ENCODE measurements at places on chromosomes 7 and 10. TPM values are rescaled to one million over a fixed set of nuclear protein-coding genes. Genes with fewer than 3 reads are reported as not detected.

The NPS gene
- not detected for total RNA-seq

GRCh38 chr10:61793760-61794703, 107.5 kb upstream of the ARID5B start:
- no peak for DNase-seq

DNA sequence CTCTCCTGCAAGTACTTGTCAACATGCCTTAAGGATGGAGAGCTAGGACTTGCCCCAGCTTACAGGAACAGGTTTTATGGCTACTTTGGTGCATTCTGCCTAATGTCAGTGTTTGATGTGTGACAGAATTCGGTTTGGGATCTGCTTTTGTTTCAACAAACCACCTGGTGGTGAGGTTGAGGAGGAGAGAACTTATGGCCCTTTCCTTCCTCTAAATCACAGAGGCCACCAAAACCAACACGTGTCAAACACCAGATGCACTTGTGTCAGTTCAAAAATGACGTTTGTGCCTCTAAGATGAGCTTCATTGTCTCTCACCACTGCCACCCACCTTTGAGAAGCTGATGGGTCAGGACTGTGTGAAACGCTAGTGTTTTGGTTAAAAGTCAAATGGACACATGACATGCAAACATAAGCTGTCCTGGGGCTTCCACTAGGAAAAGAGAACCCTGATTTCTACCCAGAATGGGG, 83.9 kb downstream of the OSBPL3 start:
- no peak for DNase-seq

DNA sequence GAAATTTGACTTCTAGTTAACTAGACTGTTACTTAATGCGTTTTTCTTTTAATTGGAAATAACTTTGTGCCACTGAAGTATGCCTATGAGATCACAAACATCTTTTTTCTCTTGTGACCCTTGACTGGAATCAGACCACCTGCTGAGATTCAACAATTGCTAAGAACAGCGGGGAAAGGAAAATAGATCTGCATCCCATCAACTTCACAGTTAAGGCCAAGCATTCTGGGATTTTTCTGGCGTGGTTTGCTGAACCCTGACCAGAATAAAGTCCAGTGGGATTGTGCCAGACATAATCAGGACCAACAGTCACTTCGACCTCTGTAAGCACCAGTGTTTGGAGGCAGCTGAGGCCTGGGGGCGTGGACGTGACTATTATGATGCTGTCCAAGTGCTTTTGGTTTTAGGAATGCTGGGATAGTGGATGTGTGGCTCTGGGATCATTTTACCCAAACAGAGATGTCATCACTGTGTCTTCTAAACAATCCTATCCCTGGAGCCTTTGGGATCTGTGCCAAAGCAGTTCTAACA, 373.3 kb upstream of the PRKCQ start:
- no peak for DNase-seq

GRCh38 chr7:138746073-138746472, 44.9 kb upstream of the SVOPL start:
- no peak for DNase-seq

DNA sequence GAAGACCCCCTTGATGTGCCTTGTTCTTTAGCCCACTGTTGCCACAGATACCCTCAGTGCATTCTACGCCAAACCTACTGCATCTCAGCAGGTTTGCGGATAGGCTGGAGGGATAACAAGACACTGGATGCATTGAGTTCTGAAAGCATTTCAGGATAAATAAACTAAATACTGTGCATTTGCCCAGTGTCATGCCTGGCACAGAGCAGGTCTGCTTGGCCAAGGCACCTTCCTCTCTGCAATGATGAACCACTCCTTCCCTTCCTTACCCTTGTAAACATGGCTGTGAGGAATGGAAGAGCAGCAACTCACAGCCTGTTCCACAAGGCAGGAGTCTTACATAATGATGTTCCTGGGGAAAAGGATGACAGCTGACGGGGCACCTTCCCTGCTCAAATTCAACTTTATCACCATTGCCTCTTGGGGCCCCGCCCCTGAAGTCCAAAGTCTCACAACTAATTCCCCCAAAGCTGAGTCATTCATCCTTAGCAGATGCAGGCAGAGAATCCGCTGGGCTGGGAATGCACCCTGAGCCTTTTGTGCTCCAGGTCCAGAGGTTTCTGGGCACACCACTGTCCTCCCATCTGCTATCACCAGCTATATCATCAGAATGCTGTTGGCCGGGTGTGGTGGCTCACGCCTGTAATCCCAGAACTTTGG, 11.6 kb downstream of the DDX56 start:
- DNase-seq: no peak

Measured in activated T-cell treated with anti-CD3 and anti-CD28 coated beads, Interleukin-2, amount 50 U/mL, for 4 hours (primary cell).